Diencephalon (tissue), 1 donor: ENCODE measurements at places on chromosomes 4 and X. TPM values are rescaled to one million over a fixed set of nuclear protein-coding genes. Genes with fewer than 3 reads are reported as not detected.

The RXFP1 gene
- 3.7 TPM for total RNA-seq

The FAT1 gene
- 132 TPM for total RNA-seq

The TRAM1L1 gene
- total RNA-seq: 24.5 TPM

The RHOXF2B gene
- not detected for total RNA-seq

The CT45A1 gene
- total RNA-seq: not detected

The GLRA3 gene
- 26.3 TPM for total RNA-seq

The CYSLTR1 gene
- total RNA-seq: 1.6 TPM

The PLXNA3 gene
- 20.5 TPM for total RNA-seq

The P2RY4 gene
- total RNA-seq: not detected

The PDGFRA gene
- total RNA-seq: 112 TPM

The CXCL13 gene
- total RNA-seq: not detected

The MAGEB10 gene
- not detected for total RNA-seq

The LEF1 gene
- 26.5 TPM for total RNA-seq

The XG gene
- not detected for total RNA-seq

The NXF3 gene
- total RNA-seq: not detected

The PDCL2 gene
- not detected for total RNA-seq
